ENCODE measurements at places on chromosomes 13 and 19.

GRCh38 chr19:13894552-13894951 lies 11.4 kb downstream of the BRME1 start:
- no peaks in the 10 kb centered on the region for H3K4me1 ChIP-seq
- DNase-seq = no peak
- no peaks in the 10 kb centered on the region for H3K36me3 ChIP-seq
- no peak overlapping the region for H3K27ac ChIP-seq

GRCh38 chr13:108049211-108049610 lies 166.1 kb downstream of the LIG4 start:
- H3K4me1 ChIP-seq = 0 out of 2 replicates have a peak, but pooled peaks cover 4% of the 10 kb centered on the region
- H3K36me3 ChIP-seq = no peaks in the 10 kb centered on the region
- H3K4me3 ChIP-seq = no peak overlapping the region
- no peak for DNase-seq

GRCh38 chr19:21210037-21210621 lies 68.3 kb downstream of the ZNF431 start:
- H3K36me3 ChIP-seq = no peaks in the 10 kb centered on the region
- H3K4me1 ChIP-seq = no peaks in the 10 kb centered on the region
- H3K27ac ChIP-seq = no peak overlapping the region
- H3K4me3 ChIP-seq = no peak overlapping the region

GRCh38 chr13:84896128-84896527 lies 903.1 kb downstream of the SLITRK6 start:
- H3K4me3 ChIP-seq = no peak overlapping the region
- peak; percentile 65 for DNase-seq
- peaks cover 5% of the 10 kb centered on the region for H3K4me1 ChIP-seq
- H3K27ac ChIP-seq = no peak overlapping the region
- H3K36me3 ChIP-seq = no peaks in the 10 kb centered on the region

DNA sequence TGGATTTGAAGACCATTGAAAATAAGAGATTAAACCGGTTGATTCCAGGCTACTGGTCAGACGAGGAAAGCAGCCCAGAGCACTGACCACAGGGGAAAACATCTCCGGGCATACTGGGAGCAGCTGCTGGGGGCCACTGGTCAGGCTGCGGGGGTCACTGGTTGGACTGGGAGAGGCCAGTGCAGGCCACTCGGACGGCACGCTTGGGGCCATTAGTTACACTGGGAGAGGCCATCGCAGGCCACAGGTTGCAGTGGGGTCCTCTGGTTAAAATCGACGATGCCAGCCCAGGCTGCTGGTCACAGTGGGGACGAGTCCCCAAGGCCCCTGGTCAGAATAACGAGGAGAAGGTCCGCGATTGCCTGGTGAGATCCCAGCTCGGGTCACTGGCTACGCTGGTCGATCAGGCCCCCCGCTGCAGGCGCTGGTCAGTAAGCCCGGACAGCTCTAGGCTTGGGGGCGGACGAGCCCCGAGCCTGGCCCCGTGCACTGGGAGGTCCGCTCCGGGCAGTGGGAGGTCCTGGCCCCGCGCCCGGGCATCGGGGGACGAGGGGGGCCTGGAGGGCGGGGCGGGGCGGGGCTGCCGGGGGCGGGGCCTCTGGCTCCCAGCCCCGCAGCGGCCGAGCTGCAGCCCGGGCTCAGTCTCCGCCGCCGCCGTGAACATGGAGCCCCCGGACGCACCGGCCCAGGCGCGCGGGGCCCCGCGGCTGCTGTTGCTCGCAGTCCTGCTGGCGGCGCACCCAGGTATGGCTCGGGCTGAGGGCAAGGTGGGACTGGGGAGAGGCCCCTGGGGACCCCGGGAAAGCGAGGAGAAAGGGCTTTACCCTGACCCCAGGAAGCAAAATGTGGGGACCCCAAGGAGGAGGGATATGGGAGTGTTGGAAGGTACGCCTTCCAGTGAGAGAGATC lies at the start of gene BCAM:
TSS of gene BCAM (plus strand) at position 641 of the 909 bp plus-strand sequence. CDS start at position 663, 22 bp downstream.
- H3K4me1 ChIP-seq = no peaks in the 10 kb centered on the region
- DNase-seq = no peak
- H3K27ac ChIP-seq = no peak within 1 kb of the TSS
- H3K4me3 ChIP-seq = no peak within 1 kb of the TSS
- H3K36me3 ChIP-seq = no peaks in the 10 kb centered on the region
- H3K27me3 ChIP-seq = peaks cover 77% of the 10 kb centered on the region

- H3K4me1 ChIP-seq = 0 out of 2 replicates have a peak, but pooled peaks cover 6% of the 10 kb centered on the region
- no peaks in the 10 kb centered on the region for H3K27me3 ChIP-seq
- no peak overlapping the region for H3K27ac ChIP-seq
- H3K4me3 ChIP-seq = no peak overlapping the region
- H3K36me3 ChIP-seq = peaks cover 29% of the 10 kb centered on the region
These were observed 23.1 kb downstream of the GAS6 start for GRCh38 chr13:113840541-113841352.

DNA sequence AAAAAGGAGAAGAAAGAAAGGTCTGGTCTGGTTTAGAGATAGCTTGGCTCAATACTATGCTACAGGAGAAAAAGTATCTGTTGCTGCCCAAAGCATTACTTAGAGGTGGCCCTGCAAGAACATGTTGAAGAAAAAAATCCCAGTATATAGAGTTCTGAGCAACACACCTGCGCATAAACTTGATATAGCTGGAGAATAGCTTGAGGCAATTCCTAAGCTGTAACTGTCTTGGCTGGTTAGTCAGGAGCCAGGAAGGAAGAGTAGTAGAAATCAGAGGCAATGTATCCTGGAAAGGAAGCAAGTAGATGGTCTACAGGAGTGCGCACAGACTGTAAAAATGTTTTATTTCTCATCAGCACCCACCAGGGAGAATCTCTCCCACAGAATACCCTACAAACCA lies 209.7 kb downstream of the SLITRK1 start:
- H3K4me1 ChIP-seq = no peaks in the 10 kb centered on the region
- H3K27me3 ChIP-seq = no peaks in the 10 kb centered on the region
- DNase-seq = no peak

GRCh38 chr19:49264258-49264657 lies 60.7 kb downstream of the SLC6A16 start:
- no peaks in the 10 kb centered on the region for H3K36me3 ChIP-seq
- DNase-seq = peak; percentile 90
- H3K27me3 ChIP-seq = peaks cover 39% of the 10 kb centered on the region
- H3K4me1 ChIP-seq = no peaks in the 10 kb centered on the region
- no peak overlapping the region for H3K27ac ChIP-seq

GRCh38 chr19:11578258-11579142 lies 1.1 kb upstream of the ACP5 start:
- no peaks in the 10 kb centered on the region for H3K27me3 ChIP-seq
- DNase-seq = no peak
- H3K27ac ChIP-seq = no peak overlapping the region
- H3K4me1 ChIP-seq = peaks cover 10% of the 10 kb centered on the region
- no peaks in the 10 kb centered on the region for H3K36me3 ChIP-seq

DNA sequence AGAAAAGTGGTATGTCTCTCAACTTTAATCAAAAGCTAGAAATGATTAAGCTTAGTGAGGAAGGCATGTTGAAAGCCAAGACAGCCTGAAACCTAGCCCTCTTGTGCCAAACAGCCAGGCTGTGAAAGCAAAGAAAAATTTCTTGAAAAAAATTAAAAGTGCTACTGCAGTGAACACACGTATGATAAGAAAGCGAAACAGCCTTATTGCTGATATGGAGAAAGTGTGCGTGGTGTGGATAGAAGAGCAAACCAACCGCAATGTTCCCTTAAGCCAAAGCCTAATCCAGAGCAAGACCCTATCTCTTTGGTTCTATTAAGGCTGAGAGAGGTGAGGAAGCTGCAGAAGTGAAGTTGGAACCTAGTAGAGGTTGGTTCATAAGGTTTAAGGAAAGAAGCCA lies 96.4 kb downstream of the ZDHHC20 start:
- H3K36me3 ChIP-seq = no peaks in the 10 kb centered on the region
- H3K4me1 ChIP-seq = no peaks in the 10 kb centered on the region
- no peak for DNase-seq
- H3K27ac ChIP-seq = no peak overlapping the region
- no peak overlapping the region for H3K4me3 ChIP-seq
- no peaks in the 10 kb centered on the region for H3K27me3 ChIP-seq

DNA sequence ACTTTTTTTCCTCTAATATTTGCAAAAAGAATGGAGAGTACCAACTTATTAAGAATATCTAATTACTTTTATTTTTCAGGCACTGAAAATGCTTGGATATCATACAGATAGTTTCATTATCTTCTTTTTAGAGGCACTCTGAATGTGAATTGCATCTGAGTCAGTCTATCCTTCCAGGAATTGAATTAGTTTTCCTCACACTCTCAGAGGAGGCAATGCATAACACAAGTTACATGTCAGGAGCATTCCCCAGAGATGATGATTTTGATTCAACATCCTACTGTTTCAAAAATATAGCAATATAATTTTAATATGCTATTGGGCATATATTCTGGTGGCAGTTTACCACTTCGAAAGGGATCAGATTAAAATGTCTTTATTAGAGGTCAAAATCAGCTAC lies 1315.4 kb downstream of the PCDH9 start:
- DNase-seq = no peak
- no peak overlapping the region for H3K27ac ChIP-seq
- H3K27me3 ChIP-seq = no peaks in the 10 kb centered on the region
- H3K4me1 ChIP-seq = no peaks in the 10 kb centered on the region
- no peaks in the 10 kb centered on the region for H3K36me3 ChIP-seq

DNA sequence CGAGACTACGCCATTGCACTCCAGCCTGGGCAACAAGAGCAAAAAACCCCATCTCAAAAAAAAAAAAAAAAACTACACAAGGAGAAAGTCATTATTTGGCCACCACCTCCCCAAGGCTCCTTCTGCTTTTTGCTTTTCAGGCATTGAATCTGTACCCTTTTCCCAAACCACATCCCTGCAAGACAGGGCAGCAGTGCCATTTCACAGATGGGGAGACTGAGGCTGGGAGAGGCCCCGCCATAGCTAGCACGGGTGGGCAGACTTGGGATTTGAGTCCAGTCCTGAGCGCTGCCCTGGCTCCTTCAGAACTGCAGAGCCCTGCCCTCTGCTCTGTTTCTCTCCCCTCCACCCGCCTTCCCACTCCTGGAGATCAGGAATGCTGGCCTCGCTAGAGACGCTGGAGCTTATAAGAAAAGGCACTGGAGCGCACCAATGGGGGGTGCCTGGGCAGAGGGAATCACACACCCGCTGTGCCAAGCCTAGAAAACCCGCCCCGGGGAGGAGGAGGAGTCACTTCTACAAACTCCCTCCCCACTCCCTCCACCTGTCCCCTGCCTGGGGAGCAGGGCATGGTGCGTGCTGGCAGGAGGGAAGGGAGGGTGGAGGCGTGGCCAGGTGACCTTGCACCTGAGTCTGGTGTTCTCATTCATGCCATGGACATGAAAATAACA lies 17.6 kb downstream of the TJP3 start:
- no peaks in the 10 kb centered on the region for H3K36me3 ChIP-seq
- no peak overlapping the region for H3K27ac ChIP-seq
- DNase-seq = peak; percentile 70
- H3K4me3 ChIP-seq = no peak overlapping the region

DNA sequence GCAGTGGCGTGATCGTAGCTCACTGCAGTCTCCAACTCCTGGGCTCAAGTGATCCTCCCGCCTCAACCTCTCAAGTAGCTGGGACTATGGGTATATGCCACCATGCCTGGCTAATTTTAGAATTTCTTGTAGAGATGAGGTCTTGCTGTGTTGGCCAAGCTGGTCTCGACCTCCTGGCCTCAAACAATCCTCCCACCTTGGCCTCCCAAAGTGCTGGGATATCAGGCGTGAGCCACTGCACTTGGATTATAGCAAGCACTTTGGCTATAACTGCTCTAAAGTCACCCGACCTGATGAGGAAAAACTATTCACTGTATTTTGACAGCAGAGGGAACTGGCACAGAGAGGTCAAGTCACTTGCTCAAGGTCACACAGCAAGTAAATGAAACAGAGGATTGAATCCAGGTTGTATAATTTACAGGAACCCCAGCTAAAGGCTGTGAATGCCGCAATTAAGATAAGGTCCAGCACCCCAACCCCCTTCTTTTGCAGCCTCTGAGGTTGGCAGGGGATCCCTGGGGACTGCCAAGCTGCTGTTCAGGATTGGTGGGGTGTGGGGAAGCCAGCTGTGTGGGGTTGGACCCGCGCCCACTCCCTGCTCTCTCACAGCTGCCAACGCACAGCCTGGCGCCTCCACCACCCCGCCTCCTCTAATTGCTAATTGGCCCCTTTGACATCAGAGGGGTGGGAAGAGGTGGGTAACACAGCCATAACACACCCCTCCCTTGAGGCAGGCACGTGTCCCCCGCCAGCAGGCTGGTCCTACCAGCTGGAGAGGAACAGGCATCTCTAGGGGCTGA lies 6.0 kb downstream of the TMIGD2 start:
- no peaks in the 10 kb centered on the region for H3K4me1 ChIP-seq
- H3K27me3 ChIP-seq = peaks cover 82% of the 10 kb centered on the region
- H3K36me3 ChIP-seq = no peaks in the 10 kb centered on the region

DNA sequence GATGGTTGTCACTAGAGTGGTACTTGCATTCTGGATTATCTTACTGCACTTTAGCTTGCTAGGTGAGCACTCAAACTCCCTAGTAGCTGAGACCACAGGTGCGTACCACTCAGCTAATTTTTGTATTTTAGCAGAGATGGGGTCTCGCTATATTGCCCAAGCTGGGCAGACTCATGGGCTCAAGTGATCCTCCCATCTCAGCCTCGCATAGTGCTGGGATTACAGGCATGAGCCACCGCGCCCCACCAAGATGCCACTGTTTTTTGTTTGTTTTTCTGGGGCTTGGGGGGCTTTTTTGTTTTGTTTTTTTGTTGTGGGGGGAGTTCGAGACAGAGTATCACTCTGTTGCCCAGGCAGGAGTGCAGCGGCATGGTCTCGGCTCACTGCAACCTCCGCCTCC lies 17.8 kb downstream of the LYPD3 start:
- no peak for DNase-seq
- peaks cover 5% of the 10 kb centered on the region for H3K27me3 ChIP-seq
- H3K27ac ChIP-seq = no peak overlapping the region
- no peaks in the 10 kb centered on the region for H3K36me3 ChIP-seq
- no peaks in the 10 kb centered on the region for H3K4me1 ChIP-seq
- H3K4me3 ChIP-seq = no peak overlapping the region

GRCh38 chr13:108993346-108993745 lies 363.9 kb downstream of the MYO16 start:
- no peak for DNase-seq
- H3K4me1 ChIP-seq = no peaks in the 10 kb centered on the region
- no peak overlapping the region for H3K4me3 ChIP-seq
- no peak overlapping the region for H3K27ac ChIP-seq

GRCh38 chr13:110475117-110475516 lies 86.4 kb downstream of the RAB20 start:
- no peaks in the 10 kb centered on the region for H3K27me3 ChIP-seq
- DNase-seq = no peak
- H3K4me3 ChIP-seq = no peak overlapping the region
- H3K27ac ChIP-seq = no peak overlapping the region
